NCI-H446 treated with DMSO at 0.1 percent for 48 hours (cell line): ENCODE measurements at places on chromosomes 13 and 19.

DNA sequence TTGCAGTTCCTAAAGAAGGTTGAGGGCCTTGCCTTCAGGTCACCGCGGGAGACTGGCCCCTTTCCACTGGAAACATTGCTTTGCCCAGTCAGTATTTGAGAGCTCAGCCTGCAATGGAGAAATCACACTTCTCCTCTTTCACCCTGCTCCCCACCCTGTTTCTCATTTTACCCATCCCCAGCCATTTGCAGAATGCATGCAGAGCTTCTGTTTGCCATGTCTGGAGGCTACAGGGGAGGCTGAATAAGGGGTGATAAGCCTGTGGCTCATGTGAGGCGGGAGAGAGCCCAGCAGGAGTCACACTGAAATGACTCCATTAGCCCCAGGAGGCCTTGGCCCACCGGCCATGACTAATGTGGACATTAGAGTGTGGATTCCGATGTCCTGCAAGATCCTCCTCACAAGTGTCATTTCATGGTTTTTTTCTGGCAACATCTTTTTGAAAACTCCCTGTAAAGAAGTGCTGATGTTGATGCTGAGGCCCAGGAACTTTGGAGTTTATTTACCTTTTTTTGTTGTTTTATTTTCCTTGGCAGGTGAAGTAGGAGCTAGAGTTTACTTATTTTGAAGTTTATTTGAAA, 6.3 kb downstream of the SPINT2 start:
- no peak for DNase-seq

- DNase-seq: no peak
Observed at GRCh38 chr19:14023404-14024235, 4.3 kb upstream of the RLN3 start.

GRCh38 chr19:33805313-33805712, 8.6 kb downstream of the KCTD15 start:
- DNase-seq: no peak

DNA sequence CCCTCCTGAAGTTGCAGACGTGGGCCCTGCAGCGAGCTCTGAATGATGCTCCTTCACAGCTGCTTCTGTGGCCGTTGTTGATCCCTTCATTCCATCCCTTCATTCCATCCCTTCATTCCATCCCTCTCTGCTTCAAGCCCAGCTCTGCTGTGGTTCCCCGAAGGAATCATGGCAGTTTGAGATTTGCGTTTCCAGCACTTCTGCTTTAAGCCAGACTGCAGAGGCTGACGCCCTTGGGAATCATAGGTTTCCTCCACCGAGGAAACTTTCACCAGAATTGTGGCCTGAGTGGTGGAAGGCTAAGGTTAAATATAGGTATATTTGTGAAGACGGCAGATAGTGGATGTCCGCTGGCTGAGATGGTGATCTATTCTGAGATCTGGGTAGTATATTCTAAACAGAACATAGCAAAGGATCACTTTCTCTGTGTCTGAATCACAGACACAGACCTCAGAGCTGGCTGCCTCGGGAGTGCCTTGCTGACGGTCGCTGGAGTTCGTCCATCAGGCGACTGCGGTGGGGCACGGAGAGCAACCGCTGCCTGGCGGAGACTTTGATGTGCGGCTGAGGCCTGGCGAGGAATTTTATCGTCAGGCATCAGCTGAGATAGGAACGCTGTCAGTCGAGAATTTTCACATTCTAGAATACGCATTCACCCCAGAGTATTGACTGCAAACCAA, 42.8 kb upstream of the DCUN1D2 start:
- DNase-seq: no peak

GRCh38 chr19:57712222-57712621, 3.2 kb upstream of the ZNF154 start:
- no peak for DNase-seq

GRCh38 chr19:4567584-4568071, 8.1 kb upstream of the SEMA6B start:
- DNase-seq: no peak

- DNase-seq: no peak
Observed at GRCh38 chr19:28705008-28705407, 507.9 kb downstream of the UQCRFS1 start.

DNA sequence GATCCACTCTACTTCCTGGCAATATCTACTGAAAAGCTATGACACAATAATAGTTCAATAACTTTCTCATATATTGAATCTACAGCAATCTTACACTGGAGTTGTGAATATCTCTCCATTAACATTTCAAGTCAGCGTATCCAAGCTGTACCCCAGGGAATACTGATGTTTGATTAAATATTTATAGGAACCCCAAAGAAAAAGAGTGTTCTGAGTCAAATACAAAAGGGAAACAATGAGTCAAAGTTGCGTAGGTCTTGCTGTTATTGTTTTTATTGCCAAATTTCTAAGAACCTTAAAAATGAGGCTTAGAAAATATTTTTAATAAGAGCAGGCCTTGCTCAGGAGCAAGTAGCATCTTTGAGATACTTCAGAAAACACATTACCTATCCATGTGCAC, 415.5 kb downstream of the FGF14 start:
- DNase-seq: no peak

GRCh38 chr19:7909471-7910067, 5.1 kb upstream of the TGFBR3L start:
- DNase-seq: no peak

DNA sequence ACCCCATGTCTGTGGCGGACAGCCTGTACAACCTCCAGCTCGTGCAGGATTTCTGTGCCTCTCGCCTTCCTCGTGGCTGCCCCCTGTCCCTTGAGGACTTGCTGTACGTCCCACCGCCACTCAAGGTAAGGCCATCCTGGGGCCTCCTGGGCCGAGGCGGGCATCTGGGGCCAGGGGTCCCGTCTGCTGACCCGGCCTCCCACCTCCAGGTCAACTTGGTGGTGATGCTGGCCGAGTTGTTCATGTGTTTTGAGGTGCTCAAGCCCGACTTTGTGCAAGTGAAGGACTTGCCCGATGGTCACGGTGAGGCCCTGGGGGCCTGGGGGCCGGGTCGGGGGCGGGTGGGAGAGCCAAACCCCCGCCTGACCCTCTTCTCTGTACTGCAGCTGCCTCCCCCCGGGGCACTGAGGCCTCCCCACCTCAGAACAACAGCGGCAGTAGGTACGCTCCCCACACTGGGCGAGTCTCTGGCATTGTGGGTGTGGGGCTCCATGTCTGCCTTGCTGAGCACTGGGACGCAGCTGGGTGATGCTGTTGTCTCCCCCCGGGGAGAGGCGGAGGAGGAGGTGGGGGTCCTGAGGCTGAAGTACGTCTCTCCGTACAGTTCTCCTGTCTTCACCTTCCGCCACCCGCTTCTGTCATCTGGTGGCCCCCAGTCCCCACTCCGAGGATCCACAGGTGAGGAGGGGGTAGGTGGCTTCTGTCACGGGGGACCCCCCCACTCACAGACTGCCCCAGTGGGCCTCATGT, 15.0 kb downstream of the CAMSAP3 start:
- no peak for DNase-seq

- DNase-seq: no peak
Observed at GRCh38 chr13:103895835-103896531, 829.8 kb upstream of the SLC10A2 start.

DNA sequence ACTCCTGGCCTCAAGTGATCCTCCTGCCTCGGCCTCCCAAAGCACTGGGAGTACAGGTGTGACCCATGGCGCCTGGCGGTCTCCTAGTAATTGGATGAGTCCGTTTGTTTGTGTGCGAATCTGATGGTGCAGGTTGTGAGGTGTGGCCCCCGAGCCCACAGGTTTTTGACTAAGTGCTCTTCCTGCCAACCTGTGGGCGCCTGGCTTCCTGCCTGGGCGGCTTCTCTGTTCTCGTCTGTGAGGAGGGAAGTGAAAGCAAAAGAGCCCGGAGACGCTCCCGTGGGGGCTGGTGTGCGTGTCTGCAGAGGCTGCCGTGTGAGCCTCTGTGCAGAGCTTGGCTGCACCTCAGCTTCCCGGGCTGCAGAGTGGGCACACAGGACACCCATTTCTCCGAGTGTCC, 10.0 kb downstream of the ARHGAP45 start:
- no peak for DNase-seq

- peak; percentile 89 for DNase-seq
Observed at GRCh38 chr19:13150187-13150930, at the start of the genes IER2 and STX10. TSS of gene IER2 (plus strand) at chr19:13150411. CDS start at chr19:13153187, 2,776 bp downstream. TSS of gene STX10 (minus strand) at chr19:13150375. CDS start at chr19:13150173, 202 bp downstream.
